ENCODE measurements at places on chromosomes 6 and 20.

GRCh38 chr6:108097882-108098281, 23.3 kb upstream of the OSTM1 start:
- no peak for DNase-seq

- DNase-seq, result no peak
These were observed 6.7 kb upstream of the PDSS2 start for GRCh38 chr6:107466062-107466461.

DNA sequence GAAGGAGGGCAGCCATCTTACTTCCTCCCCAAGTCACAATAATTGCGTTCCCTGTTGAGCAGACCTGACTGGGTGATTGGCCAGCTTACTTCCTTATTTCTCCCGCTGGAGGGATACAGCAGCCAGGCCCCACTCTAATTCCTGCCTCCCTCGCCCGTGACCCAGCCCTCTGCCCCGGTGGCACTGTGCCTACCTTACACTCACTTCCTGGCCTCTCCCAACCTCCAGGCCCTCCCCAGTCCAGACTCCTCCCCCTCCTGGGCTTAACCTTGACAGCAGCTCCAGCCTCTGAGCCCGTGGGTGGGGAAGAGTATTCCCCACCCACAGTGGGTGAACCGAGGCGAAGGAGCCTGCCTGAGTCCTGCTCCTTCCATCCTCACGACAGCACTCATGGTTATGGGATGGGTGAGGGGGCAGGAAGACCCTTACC, 3.0 kb downstream of the BAK1 start:
- DNase-seq, result no peak

GRCh38 chr20:4740774-4741431, 19.2 kb downstream of the PRND start:
- no peak for DNase-seq

GRCh38 chr6:89611666-89612065, 26.9 kb downstream of the LYRM2 start:
- DNase-seq, result no peak

DNA sequence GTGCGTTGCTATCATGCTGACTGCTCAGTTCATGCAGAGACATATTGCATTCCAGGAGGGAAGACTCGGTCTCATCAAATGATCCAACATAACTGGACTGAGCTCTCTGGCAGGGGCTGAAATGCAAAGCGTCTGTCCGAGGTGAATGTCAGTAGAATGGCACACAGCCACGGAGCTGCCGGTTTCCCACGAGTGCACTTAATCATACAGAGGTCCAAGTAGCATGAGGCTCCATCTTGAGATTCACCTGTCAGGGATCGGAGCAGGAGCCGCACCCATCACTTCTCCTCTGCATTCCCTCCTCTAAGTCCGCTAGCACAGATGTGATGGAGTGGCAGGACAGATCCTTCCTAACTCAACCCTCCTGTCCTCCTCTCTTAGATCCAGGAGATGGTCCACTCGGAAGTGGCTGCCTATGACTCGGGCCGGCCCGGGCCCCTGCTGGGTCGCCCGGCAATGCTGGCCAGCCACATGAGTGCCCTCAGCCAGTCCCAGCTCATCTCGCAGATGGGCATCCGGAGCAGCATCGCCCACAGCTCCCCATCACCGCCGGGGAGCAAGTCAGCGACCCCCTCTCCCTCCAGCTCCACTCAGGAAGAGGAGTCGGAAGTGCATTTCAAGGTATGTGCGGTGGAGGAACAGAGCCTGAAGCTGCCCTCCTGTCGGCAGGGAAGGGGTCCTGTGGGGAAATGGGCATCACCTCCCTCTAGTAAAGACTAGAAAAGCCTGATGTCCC, 135.9 kb downstream of the JPH2 start:
- no peak for DNase-seq
